Central memory CD4-positive, alpha-beta T cell (primary cell): ENCODE measurements at places on chromosomes 1 and 21.

DNA sequence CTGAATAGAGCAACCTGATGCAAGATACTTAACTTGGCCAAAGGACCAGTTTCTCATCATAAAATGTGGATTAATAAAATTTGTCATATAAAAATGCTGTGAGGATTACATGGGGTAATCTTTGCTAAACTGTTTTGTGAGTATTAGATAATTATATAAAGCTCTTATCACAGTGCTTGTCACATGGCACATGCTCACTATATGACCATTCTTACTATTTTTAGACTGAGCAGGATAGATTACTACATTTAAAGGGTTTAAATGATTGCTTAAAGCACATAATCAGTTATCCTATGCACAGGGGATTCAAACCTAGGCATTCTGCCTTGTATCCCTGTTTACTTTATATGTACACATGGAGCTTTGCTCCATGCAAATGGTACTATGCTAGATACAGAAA, 82.9 kb upstream of the COL24A1 start:
- DNase-seq = no peak

GRCh38 chr1:213852107-213852506, 135.7 kb upstream of the PROX1 start:
- peak; percentile 52 for DNase-seq

- DNase-seq = no peak
Measured at GRCh38 chr1:69836971-69837636, 269.4 kb downstream of the LRRC7 start.

GRCh38 chr1:228403231-228403631, 3.4 kb downstream of the TRIM11 start:
- no peak for DNase-seq

- DNase-seq = peak; percentile 17
Measured at GRCh38 chr1:221725735-221726672, 15.9 kb downstream of the DUSP10 start.

DNA sequence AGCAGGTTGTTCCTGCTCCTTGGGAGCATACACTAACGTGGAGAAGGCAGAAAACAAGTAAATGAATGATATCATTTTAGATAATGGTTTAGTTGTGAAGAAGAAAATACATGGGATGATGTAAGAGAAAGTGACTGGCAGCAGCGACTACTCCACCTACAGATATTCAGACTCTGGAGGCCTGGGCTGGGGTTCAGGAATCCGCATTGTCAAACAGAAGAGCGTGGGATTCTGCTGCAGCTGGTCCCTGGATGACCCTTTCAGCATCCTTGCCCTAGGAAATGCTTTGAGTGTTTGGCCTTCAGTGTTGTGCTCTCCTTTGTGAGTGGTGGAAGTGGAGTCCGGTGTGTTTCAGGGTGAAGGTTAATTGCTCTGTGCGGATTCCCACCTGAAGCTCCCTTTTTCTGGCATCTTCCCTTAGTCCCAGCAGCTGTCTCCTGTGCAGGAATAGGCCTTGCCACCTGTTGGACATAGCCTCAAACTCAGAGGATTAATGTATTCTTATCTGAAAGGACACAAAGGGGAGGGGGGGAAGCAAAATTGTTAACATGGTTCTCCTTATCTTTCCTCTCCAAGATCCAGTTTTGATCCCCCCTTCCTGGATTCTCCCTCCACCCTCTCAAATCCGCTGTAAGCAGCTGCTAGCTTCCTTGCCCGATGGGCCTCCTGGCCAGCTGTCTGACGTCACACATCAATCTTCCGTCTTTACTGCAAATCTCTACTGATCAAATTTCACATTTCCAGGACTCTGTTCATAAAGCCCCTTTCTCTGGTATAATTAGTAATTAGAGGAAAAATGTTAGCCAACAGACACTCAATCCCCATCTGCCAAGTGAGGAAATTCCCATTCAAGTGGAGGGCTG, 68.3 kb upstream of the SPAG17 start:
- no peak for DNase-seq

- no peak for DNase-seq
Measured at GRCh38 chr1:27301582-27302199, 20.3 kb upstream of the TMEM222 start.

- DNase-seq = no peak
Measured at GRCh38 chr1:38028105-38028591, 15.6 kb downstream of the UTP11 start.

GRCh38 chr1:236124965-236125364, 17.4 kb upstream of the GPR137B start:
- DNase-seq = no peak

DNA sequence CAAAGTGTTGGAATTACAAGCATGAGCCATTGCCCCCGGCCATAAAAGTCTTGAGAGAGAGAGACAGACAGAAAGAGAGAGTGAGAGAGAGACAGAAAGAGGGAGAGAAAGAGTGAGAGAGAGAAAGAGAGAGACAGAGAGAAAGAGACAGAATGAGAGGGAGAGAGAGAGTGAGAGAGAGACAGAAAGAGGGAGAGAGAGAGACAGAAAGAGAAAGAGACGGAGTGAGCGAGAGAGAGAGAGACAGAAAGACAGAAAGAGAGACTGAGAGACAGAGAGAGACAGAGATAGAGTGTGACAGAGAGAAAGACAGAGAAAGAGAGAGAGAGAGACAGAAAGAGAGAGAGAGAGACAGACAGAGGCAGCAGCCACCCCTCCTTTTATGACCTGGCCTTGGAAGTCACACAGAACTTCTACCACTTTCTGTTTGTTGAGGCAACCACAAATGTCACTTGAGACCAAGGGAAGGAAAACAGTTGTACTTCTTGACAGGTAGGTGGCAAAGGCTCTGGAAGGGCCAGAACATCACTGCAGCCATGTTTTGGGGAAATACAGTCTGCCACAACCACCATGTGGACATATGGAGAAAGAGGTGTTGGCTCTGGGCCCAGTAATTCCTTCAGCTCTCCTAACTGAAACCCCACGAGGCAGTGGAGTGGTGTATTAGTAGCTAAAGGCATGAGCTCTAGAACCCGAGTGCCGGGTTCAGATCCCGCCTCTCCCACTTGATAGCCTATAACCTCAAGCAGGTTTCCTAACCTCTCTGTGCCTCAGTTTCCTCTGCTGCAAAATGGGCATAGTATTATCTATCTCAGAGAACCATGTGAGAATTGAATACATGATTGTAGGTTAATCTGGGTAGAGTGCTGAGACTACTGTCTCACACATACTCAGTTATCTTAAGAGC, 50.6 kb downstream of the TNFRSF8 start:
- DNase-seq = no peak

GRCh38 chr21:45971616-45972352, 9.8 kb upstream of the COL6A1 start:
- no peak for DNase-seq

- DNase-seq = no peak
Measured at GRCh38 chr1:9848022-9848421, 24.3 kb upstream of the CLSTN1 start.
